Stimulated activated CD4-positive, alpha-beta T cell treated with anti-CD3 and anti-CD28 coated beads, Interleukin-15, amount 100 ng/mL, for 1 hour (primary cell): ENCODE measurements at places on chromosomes 2 and 18.

DNA sequence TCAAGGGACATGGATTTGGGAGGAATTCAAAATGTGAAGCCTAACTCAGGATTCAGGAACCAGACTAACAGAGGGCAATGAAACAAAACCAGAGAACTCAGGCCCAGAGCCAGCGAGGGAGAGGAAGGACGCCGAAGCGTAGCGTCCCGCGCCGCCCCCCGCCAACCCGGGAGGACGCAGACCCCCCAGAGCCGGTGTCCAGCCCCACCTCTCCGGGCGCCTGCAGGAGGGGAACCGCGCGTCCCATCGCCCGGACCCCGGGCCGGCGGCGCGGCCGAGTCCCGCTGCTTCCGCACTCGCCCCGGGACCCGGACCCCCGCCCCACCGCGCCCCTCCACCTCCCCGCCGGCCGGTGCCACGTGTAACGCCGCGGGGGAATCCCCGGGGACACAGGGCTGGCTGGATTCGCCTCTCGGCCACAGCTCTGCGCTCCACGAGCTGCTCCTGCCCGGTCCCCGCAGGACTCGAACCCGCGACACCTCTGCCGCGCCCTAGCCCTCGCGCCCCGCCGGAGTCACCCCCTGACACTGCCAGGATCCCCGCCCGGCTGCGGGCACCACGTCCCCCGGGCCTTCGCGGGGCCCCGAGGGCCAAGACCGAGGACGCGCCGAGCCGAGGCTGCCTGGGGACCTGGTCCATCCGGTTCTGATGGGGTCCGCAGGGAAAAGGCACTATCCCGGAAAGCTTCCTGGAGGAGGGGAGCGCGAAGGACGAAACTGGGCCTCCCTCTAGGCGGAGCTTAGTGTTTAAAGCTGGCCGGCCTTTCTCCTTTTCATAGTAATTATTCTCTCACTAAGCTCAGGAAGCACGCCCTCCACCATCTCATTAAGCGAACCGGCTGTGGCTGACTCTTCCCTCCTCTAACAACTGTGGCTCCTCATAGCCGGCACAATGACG lies 40.4 kb upstream of the FAM124B start:
- no peak for DNase-seq

DNA sequence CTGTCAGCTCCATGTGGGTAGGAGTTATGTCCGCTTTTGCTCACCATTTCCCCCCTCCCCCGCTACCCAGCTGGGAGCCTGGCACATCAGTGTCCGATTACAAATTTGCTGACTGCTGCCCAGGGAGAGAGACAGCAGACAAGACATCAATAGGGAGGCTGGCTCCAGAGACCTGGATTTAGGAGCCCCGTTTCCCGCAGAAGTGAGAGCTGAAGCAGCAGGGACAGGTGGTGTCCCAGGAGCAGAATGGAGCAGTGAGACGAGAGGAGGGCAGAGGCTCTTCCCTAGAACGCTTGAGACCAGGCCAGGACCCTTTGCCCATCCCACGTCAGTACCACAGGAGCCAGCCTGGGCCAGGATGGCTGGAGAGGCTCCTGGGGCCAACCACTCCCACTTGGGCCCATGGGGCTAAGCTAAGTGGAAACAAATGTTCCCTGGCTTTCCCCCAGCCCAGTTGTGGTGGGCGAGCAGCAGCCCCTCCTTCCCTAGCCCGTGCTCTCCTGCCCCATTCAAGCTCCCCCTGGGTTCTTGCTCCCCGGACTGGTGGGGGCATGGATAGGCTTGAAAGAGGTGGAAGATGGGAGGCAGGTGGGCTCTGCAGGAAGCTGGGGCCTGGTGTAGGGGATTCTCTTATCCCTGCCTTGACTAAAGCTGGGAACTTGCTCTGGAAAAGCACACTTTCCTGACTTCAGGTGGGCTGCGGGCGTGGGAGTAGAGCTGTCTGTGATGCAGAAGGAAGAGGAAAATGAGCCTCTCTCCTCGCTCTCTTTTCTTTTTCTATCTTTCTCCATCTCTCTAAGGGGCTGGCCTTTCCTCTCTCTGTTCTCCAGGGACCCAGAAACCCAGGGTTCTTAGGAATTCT lies 4.1 kb upstream of the WNT6 start:
- DNase-seq, result no peak

DNA sequence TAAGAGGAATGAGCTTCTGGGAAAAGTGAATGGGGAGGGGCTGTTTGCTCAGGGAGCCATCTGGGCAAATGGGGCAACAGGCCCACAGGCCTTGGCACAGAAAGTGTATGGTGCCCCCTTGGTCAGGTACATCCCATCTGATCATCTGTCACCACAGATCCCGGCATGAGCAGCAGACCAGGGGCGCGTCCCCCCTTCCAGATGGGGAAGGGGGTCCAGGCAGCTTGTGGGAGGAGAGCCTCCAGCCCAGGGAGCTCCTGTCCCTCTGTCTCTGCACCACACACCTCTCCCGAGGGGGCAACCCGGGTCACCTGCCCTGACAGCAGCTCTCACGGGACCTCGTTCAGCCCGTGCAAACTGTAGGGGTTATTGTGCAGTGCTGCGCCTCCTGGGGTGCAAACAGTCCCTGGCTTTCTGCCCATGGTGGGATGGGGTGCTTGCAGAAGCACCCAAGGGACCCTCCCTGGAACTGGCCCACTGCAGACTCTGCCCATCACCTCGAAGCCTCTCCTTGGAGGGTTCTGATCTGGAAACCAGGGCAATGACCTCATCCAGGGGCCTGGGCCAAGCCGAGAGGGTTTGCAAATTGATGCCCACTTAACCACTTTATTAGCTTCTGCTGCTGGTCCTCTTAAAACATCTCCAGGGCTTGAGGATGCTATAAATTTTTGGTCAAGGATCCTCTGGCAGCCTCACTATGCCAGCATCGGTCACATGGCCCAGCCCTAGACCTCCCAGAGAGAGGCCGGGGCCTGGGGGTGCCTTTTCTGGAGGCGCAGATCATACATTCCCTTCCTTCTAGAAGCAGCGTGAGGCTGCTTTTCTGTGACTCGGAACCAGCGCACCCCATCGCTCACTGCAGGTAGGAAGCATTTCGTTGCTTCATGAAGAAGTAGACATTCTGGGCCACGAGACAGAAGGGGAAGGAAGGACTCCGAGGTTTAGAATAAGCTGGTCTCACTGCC lies 7.6 kb upstream of the BOK start:
- DNase-seq, result no peak

- DNase-seq, result no peak
Measured at GRCh38 chr2:54403512-54404238, 52.5 kb upstream of the SPTBN1 start.

- DNase-seq, result no peak
Measured at GRCh38 chr2:43317680-43318079, 91.3 kb upstream of the ZFP36L2 start.

GRCh38 chr18:69226971-69227370 lies 173.7 kb upstream of the DOK6 start:
- no peak for DNase-seq

DNA sequence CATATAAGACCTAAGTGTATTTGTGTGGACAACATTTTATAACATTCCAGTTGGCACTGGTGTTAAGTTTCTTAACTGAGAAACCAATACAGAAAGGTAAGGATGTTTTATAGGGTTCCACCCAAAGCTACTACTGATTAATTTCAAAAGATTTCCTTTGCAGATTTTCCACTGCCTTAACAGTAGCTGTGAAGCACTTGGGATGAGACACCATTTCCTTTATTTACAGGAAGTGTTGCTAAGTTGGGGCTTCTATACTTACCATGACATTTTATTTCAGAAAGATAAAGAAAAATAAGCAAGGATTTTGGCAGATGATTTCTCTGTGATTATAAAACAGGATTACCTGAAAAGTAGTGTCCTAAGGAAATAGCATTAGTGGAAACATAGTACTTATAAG lies 234.3 kb downstream of the CALCRL start:
- no peak for DNase-seq
